ENCODE measurements at places on chromosomes 16 and 17. TPM values are rescaled to one million over a fixed set of nuclear protein-coding genes. Genes with fewer than 3 reads are reported as not detected.

The SCARF1 gene
- 117 TPM for total RNA-seq

DNA sequence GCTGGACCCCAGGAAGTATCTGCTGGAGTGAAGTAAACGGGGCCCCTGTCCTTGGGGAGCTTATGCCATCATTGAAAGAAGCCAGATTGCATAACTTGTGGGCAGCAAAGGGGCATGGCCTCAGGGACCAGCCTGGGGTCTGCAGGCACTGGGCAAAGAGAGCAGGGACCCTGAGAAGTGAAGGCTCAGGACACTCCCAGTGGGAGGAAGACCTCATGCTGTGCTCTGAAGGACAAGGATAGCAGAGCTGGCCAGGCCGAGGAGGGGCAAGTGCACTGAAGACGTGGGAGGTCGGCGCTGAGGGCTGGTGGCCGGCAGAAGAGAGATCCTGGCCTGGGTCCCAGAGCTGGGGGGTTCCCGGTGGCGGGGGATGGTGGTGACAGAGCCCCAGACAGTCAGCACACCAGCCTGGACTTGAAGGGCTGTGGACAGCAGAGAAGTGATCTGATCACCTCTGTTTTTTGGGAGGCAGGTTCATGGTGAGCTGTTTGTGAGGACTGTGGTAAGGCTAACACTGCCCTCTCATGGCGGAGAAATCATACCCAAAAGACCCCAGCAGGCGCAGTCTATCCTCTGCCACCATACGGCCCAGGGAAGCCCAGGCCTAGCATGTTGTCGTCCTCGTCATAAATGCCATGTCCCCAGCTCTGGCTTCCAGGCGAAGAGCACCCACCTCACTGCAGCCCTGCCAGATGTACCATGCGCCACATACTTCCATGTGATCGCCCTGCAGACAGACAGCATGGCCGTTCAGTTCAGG is 7.1 kb upstream of the CNP start:
- DNase-seq: no peak

DNA sequence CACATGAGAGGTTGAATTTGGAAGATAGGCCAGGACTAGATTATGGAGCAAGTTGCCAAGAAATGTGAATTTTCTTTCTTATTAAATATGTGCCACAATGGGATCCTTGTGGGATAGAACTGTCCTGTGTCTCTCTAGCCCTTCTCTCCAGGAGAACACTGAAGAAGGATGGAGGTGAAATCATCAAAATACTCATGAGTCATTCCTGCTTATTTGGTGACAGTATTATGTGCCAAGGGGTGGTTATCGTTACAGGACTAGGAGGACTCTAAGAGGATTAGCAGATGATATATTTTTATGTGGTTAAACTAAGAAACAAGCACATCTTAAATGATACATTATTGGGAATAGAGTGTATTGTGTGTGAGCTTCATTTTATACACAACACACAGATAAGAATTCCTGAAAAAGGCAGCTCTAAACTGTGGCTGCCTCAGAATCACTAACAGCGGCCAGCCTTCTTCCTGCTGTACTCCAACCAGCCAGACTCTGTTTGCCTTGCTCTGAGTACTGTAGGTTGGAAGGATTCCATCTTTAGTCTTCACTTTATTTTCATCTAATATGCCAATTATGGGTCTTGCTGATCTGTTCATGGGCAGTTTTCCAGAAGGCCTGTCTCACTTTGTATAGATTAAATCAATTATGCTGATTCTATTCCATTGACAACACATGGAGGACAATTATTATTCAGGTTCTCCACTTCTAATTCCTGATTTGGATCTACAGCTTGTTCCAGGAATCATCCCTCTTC is 325.8 kb downstream of the ABCC12 start:
- DNase-seq: no peak

DNA sequence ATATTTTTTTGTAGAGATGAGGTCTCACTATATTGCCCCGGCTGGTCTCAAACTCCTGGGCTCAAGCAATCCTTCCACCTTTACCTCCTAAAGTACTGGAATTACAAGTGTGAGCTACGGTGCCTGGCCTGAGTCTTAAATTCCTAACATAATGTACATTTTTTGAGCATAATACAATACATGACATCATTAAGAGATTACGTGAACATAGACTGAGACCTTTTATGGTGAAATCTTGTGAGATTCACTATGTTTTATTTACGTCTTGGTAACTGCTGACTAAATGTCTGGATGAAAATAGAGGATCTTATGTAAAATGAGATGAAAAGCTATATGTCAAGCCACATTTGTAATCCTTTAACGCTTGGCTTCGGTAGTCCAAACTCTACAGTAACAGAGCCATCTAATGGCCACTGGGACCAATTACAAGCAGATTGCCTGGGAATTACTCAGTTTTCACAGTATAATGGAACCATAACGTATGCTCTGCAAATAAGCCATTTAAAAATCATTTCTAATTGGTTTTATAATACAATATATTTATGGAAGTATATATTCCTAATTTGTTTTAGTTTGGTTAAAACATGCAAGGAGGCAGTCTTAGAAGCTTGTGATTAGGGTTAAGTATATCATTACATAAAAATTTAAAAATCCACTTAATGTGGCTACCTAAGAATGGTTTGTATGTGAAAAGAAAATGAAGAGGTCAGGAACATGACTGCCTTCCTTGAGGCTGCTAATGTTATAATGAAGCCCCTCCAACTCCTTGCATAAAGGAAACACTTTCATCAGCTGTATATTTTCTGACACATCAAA is 8.1 kb upstream of the EFCAB13 start:
- DNase-seq: no peak

The CHST4 gene
- total RNA-seq: not detected

The PTRH2 gene
- total RNA-seq: 53.0 TPM

The SLC6A2 gene
- total RNA-seq: not detected

DNA sequence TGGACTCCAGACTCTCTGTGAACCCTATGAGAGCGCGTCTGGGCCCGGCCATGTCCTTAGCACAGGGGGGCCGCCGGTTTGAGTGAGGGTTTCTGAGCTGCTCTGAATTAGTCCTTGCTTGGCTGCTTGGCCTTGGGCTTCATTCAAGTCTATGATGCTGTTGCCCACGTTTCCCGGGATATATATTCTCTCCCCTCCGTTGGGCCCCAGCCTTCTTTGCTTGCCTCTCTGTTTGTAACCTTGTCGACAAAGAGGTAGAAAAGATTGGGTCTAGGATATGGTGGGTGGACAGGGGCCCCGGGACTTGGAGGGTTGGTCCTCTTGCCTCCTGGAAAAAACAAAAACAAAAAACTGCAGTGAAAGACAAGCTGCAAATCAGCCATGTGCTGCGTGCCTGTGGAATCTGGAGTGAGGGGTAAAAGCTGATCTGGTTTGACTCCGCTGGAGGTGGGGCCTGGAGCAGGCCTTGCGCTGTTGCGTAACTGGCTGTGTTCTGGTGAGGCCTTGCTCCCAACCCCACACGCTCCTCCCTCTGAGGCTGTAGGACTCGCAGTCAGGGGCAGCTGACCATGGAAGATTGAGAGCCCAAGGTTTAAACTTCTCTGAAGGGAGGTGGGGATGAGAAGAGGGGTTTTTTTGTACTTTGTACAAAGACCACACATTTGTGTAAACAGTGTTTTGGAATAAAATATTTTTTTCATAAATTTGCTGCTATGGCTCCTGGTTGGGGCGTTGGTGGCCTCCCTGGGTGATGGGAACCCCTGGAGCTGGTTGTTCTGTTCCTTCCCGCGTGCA is 23.1 kb downstream of the STAT5A start:
- no peak for DNase-seq

The SECTM1 gene
- total RNA-seq: 2.0 TPM

The ST6GALNAC2 gene
- total RNA-seq: 0.66 TPM

GRCh38 chr16:31298958-31299357 is 39.2 kb downstream of the ITGAM start:
- no peak for DNase-seq

DNA sequence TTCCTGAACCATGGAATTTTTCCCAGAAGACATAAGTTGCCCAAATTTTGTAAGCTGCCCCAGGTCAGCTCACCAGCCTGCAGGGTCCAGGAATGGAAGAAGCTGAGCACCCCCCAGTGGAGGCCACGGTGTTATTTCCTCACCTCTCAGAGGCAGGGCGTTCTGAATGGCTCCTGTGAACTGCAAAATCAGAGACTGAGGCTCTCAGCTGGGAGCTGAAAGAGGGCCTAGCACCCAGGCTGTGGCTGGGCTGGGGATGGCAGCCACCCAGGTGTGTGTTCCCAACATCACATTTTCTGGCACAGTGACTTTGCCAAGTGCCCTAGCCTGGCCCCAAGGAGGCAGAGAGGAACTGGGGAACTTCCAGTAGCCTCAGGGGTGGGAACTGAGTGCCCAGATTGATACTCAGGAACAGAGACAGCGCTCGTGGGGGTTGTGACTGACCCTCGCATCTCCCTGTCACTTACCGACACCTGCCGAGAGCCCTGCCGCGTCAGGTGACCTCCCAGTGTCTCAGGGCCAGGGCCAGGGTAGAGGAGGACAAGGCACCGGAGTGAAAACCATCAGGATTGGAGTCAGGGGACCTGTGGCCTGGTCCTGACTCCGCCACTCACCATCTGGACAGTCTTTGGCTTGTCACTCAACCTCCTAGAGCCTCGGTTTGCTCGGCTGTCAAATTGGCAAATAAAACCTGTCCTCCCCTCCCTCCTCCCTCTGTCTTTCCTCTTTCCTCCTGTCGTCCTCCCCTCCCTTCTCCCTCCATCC is 11.3 kb downstream of the CACNG4 start:
- DNase-seq: no peak

All from pulmonary artery endothelial cell (primary cell).